ENCODE measurements at places on chromosomes 1 and 21.

- DNase-seq: no peak
Observed at GRCh38 chr1:208601561-208601960, 357.4 kb upstream of the PLXNA2 start.

GRCh38 chr1:201127755-201128455 lies 921 bp upstream of the ASCL5 start:
- no peak for DNase-seq

- no peak for DNase-seq
Observed at GRCh38 chr1:85268801-85269585, 7.4 kb downstream of the BCL10 start.

- DNase-seq: no peak
Observed at GRCh38 chr1:205379056-205379455, 22.3 kb upstream of the KLHDC8A start.

DNA sequence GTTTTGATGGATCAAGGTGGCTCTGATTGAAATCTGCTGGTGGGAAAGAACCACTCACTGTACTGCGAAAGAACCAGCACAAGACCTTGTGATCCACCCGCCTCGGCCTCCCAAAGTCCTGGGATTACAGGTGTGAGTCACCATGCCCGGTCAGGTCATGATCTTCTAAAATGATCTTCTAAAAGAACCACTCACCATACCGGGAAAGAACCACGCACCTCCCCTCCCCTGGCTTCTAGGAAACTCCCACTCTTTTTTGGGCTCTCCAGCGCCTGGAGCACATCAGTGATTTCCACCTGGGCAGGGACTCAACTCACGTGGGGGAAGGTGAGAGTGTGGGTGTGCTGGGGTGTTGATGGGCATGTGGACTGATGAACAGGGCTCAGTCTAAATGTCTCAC lies 7.9 kb upstream of the RAB7B start:
- no peak for DNase-seq

- no peak for DNase-seq
Observed at GRCh38 chr1:17886386-17886785, 131.3 kb downstream of the ACTL8 start.

DNA sequence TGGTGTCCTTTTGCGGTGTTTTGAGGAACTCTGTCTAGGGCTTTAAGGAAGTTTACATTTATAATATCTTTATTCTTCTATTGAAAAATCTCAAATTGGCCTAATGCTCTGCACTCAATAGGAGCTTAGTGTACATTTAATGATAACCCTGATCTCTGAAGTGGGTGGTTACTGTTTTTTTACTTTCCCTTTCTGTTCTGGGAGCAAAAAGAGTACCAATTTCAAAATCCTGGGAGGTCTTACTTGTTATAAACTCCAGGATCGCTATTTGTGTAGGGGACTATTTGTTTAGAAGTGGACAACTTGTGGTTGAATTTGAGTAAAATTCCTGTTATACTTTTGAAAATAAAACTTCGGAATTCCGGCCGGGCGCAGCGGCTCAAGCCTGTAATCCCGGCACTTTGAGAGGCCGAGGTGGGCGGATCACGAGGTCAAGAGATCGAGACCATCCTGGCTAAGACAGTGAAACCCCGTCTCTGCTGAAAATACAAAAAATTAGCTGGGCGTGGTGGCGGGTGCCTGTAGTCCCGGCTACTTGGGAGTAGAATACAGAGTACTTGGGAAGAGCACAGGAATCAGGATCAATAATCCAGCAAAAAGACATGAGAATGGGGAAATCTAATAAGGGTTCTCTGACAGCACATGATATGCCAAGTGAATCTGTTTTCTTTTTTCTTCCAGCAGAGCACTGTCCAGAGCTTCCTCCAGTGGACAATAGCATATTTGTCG lies 1.1 kb downstream of the C4BPB start:
- DNase-seq: no peak

GRCh38 chr21:29305561-29305960 lies 6.8 kb downstream of the BACH1 start:
- no peak for DNase-seq

DNA sequence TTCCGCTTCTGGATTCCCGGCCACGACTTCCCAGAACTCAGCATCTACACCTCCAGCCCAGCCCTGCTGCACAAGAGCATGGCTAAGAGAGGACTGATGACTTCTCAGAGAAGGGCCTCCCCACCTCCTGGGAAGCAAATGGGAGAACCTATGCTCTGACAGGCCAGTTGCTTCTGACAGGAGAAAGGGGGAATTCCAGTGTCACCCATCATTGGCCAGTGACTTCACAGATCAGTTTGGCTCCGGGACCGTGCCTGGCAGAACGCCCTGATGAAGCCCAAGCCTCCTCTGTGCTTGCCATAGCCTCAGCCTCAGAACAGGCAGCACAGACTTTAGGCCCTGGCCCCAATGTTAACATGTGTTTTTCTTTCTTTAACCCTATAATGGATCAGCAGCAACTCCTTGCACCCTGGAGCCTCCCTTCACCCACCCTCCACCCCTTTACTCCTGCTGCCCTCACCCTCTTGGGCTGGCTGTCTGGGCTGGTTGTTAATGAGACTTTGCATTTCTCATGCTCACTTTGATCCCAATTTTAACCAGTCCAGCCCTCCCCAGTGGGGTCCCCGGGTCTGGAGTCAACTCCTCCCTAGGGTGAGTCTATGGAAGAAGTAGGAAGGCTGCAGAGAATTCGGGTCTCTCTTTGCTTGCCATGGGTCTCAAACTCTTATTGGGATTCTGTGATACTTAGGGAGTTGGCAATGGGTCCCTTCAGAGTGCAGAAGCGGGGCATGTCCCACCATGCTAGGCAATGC lies 42.7 kb upstream of the SLC30A1 start:
- DNase-seq: no peak

DNA sequence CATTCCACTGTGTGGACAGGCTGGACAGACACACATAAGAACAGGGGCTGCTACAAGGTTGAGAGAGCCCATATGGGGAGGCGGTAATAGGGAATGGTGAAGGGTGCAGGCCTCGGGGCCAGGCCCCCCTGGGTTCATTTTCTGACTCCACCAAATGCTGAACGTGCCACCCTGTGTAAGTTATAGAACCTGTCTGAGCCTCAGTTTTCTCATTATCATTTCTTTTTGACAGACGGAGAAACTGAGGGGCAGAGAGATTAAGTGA lies 569.5 kb downstream of the PTPRU start:
- no peak for DNase-seq

DNA sequence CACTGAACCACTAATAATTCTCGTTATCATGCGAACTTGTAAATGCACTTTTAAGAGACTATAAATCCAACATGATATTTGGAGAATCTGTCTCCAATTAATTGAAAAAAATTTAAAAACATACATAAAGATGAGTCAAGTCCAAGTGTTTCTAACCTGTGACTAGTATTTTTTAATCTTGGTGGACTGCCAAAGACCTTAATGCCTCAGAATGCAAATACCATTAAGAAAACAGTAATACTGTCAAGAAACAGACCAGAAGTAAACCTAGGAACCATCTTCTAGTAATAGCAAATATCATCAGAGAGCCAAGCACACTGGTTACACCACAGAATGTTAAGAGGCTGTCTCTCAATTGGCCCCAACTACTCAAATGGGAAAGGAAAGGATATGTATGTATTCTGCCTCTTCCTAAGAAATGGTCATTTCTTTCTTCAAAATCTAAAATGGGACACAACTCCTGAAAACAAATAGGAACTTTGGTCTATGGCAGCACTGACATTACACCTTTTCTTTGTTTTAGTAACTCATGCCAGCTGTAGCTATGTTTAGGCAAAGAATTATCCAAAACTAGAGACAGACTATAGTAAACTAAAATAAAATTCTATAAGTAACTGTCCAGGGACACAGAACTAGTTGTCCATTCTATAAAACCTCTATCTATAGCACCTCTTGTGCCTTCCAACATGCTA lies 15.8 kb downstream of the SCYL3 start:
- no peak for DNase-seq

DNA sequence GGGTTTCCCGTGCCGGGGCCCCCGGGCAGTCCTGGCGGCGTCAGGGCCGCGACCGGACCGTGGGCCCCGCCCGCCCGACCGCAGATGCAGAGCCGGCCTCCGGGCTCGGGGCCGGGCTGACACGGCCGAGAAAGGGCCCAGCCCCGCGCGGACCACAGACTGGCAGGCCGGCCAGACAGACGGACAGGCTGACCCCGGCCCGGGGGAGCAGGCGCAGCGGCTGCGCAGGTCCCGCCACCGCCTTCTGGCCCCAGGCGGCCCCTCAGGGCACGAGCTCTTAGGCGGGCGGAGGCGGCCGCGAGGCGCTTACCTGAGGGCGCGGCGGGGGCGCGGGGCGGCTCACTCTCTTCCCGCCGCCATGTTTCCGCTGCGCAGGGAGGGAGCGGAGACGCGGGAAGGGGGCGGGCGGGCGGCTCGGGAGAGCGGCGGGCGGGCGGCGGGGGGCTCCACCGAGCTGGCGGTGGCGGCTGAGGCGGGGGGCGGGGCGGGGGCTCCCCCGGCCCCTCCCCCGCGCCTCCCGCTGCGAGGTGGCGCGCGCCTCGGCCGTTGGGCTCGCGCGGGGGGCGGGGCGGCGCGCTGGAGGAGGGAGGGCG lies at the start of gene SCMH1:
TSS of gene SCMH1 (minus strand) at position 558 of the 593 bp plus-strand sequence. CDS start 56,173 bp downstream, outside the sequence.
- peak; percentile 23 for DNase-seq

GRCh38 chr1:39574646-39575045 lies 1.9 kb downstream of the PABPC4 start:
- DNase-seq: no peak

- DNase-seq: no peak
Observed at GRCh38 chr21:32087447-32087846, 191.4 kb downstream of the MIS18A start.

DNA sequence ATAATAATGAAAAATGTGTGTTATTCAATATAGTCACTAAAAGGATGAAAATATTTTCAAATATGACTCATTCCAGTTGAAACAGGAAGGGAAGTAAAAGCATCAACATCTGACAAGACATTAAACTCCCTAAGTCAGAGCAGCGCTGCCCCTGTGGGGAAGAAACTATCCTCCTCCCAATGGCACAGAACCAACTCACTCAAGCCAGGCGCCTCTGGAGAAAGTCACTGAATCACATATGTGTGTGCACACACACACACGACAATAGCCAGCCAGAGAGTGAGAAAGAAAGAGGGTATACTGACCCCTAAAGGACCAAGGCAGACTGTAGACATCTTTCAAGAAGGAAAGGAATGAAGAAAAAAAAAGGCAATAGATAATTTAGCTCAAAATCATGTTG lies 126.9 kb downstream of the SETD4 start:
- no peak for DNase-seq

DNA sequence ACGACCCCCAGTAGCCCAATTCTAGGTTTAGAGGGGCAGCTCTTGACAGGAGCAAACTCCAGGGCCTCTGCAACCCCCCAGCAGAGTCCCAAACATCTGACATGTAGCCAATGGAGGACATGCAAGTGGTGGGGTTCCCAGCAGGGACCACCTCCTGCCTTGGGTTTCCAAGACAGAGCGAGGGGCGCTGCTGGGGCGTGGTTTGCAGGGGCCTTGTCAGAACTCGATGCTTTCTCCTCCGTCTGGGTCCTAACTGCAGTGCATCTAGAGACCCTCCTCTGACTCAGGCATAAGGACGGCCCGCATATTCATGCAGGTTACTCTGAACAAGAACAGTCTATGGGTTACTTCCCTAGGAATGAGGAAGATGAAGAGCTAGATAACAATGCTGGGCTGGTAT lies 17.2 kb downstream of the EPHX1 start:
- no peak for DNase-seq

DNA sequence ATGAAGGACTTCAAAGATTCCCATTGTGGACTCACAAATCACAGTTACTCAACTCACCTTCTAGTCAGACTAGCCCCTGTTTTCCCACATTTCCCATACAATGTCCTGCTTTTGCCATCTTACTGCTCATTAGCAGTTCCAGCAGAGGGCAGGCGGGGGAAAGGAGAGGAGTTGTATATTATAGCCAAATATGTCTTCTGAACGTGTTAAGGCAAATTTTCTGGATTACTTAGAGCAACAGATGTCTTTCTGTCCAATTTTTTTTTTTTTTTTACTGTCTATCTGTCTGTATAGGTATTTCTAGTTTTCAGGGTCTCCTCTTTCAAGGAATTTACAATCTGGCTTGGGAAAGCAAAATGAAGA lies 29.9 kb upstream of the DDAH1 start:
- DNase-seq: peak; percentile 27

GRCh38 chr1:9490605-9491339 lies 48.5 kb upstream of the SLC25A33 start:
- DNase-seq: peak; percentile 94

DNA sequence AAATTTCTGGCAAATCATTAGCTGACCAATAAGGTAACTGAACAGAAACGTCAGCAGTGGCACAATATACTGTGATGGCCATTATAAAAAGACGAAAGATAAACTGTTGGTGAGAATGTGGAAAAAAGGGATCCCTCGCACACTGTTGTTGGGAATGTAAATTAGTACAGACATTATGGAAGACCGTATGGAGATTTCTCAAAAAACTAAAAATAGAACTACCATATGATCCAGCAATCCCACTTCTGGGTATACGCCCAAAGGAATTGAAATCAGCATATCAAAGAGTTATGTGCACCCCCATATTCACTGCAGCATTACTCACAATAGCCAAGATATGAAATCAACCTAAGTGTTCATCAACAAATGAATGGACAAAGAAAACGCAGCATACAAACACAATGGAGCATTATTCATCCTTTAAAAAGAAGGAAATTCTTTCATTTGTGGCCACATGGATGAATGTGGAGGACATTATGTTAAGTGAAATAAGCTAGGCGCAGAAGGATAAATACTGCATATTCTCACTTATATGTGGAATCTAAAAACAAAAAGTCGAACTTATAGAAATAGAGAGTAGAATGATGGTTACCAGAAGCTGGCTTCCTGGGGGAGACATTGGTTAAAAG lies 257.7 kb downstream of the RHOU start:
- DNase-seq: no peak

- no peak for DNase-seq
Observed at GRCh38 chr1:2603521-2604155, 17.1 kb downstream of the PRXL2B start.

DNA sequence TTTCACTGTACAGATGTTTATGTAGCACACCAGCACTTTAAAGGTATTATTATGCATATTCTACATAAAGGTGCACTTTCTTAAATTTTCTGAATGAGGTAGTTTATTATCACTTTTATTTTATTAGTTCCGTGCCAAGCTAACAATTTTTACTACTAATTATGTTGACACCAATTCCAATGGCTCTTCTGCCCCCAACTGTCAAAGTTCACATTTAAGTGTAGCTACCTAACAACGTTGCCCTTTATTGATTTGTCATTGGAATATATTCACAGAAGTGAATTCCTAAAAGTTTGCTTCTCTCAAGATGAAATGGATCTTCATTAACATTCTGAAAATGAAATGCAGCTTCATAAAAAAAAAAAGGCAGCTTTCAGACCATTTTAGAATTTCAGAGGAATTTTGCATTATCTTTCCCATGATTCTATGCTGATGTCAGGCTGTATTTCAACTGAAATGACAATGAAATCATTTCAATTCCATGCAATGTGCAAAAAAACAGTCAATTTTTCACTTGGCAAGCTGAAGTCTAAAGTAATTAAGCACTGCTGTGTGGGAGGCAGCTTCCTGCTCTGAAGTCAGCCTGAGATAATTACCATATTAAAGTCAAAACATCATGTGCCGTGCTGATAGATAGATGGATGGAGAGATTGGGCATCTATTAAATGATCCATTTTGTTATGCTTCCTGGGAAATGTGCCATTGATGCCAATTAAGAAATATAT lies 229.2 kb downstream of the TTLL7 start:
- peak; percentile 17 for DNase-seq

- no peak for DNase-seq
Observed at GRCh38 chr1:54051933-54052430, 1.0 kb downstream of the TMEM59 start.

GRCh38 chr1:248736977-248737376 lies 18.6 kb downstream of the LYPD8 start:
- DNase-seq: no peak

GRCh38 chr1:61230523-61230922 lies 148.2 kb downstream of the NFIA start:
- DNase-seq: no peak
